ENCODE measurements at places on chromosomes 12 and 14.
A peak's percentile ranks its signal among the peaks of the same experiment; 100 is the strongest.

- no peak for DNase-seq
Measured at GRCh38 chr12:27012239-27012981, 1.8 kb downstream of the TM7SF3 start.

- no peak for DNase-seq
Measured at GRCh38 chr12:127343940-127344339, 923.0 kb upstream of the TMEM132C start.

DNA sequence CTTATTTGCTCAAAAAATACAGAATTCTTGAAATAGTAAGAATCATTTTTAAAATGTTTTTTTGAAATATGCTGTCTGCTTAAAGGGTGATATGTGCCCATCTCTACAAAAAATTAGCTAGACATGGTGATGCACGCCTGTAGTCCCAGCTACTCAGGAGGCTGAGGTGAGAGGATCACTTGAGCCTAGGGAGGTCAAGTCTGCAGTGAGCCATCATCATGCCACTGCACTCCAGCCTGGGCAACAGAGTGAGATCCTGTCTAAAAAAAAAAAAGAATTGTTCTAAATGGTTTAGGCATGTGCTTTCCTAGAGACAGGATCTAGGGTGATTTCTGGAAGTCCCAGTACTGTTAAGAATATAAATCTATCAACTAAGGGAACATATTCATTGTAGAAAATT, 75.6 kb upstream of the HECTD1 start:
- peak; percentile 33 for DNase-seq

DNA sequence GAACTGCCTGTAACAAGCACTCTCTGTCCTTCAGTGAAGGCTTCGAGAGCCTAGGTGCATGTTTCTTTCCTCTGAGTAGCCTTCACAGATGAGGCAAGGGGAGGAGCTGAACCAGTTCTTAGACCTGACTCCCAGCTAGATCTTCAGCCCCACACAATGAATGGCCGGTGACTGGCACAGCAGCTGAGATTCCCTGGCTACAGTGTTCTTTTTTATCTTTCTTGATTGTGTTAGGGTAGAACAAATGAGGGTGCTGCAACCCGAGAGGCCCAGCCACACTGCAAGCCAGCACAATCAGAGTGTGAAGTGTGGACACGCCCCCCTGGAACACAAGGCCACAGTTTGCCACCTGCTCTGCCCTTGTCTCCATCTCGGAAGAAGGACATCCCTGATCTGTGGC, 19.1 kb upstream of the COL2A1 start:
- DNase-seq: no peak

- no peak for DNase-seq
Measured at GRCh38 chr12:2844786-2845185, 10.0 kb upstream of the NRIP2 start.

DNA sequence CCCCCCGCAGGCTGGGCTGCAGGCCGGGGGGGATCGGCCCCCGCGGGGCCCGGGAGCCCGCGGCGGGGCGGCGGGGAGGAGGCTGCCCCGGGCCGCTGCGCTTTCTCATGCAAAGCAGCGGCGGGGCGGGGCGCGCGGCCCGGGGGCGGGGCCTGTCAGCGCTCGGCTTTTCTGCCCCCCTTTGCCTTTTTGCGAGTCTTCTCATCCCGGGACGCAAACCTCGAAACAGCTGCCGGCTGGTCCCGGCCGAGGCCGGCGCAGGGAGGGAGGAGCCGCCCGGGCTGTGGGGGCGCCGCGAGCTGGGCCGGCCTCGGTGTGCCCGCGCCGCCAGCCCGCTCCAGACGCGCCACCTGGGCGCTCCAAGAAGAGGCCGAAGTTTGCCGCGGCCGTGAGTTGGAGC, at the start of gene FZD10:
TSS of gene FZD10 (plus strand) at position 198 of the 400 bp plus-strand sequence. CDS start 479 bp downstream, outside the sequence.
- no peak for DNase-seq

GRCh38 chr14:93153121-93153520, 31.6 kb downstream of the MOAP1 start:
- no peak for DNase-seq

GRCh38 chr12:45244561-45245343, 28.9 kb downstream of the ANO6 start:
- DNase-seq: peak; percentile 75

DNA sequence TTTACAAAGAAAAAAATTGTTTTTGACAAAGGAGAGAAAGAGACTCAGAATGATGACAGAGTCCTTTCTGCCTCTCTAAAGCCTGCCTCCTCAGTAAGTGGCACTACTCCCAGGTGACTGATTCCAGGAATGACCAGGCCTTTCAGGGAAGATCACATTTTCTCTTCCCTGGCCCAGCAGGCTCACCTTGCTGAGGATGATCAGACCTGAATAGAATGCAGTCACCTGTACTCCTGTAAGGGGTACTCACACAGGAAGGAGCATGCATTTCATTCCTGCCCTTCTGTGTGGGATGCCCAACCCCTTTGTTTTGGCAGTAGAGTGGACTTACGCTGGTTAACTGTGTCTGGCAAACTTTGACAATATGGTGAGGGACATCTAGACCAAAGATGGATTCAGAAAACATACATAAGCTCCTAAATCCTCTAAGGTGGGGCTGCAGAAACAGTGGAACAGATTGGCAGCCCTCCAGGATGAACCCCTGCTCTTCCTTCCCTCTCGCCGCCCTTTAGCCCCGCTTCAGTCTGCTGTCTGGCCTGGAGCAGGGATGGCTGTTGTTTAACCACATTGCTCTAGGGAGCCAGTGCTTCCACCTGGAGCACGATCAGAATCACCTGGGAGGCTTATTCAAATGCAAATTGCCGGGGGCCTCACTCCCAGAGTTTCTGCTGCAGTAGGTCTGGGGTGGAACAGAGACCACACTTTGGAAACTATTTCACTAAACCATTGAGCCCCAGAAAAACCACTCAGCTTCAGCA, 29.8 kb downstream of the ERG28 start:
- no peak for DNase-seq

GRCh38 chr12:49089821-49090773, 4.5 kb downstream of the DHH start:
- DNase-seq: peak; percentile 62

DNA sequence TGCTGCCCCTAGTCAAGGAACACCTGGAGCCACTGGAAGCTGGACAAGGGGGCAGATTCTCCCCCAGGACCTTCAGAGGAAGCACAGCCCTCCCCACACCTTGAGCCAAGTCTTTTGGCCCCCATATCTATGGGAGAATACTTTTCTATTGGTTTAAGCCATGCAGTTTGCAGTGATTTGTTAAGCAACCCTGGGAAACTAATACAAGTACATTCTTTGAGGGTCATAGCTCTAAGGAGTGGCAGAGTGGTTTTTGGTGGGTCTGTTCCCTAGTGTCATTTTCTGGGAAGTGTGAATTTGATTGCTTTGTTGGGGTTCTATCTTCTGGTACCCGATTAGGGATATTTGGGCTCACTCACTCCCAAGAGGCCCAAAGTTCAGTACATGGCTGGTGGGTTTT, 50.8 kb upstream of the PTCSC3 start:
- DNase-seq: no peak

DNA sequence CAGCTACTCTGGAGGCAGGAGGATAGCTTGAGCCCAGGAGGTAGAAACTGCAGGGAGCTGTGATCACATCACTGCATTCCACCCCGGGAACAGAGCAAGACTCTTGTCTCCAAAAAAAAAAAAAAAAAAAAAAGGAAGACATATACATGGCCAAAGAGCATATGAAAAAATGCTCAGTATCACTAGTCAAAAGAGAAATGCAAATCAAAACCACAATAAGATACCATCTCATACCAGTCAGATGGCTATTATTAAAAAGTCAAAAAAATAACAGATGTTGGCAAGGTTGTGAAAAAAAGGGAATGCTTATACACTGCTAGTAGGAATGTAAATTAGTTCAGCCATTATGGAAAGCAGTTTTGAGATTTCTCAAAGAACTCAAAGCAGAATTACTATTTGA, 174.8 kb upstream of the ATF7IP start:
- DNase-seq: no peak

- no peak for DNase-seq
Measured at GRCh38 chr12:120175062-120175461, 19.5 kb downstream of the GCN1 start.

DNA sequence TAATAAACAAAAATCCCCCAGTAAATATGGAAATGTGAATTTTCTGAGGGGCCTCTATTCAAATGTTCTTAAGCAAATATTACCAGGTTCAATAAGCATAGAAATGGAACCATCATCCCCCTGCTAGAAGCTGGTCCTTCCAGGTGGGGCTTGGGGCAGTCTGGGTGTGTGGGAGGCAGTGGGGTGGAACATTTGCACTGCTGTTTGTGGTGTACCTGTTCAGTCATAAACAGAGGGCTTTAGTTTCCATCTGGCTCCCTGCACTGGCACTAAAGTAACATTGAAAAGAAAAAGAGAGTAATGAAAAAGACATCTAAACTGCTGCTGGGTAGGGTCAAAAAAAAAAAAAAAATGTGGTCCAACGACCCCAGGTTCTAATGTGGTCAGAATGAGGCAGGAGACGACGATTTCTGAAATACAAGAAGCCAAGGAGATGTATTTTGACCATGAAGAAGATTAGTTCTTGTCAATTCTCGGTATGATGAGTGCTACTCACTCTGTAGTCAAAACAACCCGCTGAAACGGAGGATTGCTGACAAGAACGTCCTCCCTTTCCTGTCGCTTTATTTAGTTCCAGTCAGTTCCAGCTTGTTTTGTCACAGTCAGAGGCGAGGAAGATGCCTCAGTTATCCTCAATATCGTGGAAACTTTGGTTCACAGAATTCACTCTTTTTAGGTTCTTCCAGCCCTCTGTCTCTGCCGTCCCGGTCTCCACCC, 44.2 kb upstream of the MANSC4 start:
- no peak for DNase-seq

DNA sequence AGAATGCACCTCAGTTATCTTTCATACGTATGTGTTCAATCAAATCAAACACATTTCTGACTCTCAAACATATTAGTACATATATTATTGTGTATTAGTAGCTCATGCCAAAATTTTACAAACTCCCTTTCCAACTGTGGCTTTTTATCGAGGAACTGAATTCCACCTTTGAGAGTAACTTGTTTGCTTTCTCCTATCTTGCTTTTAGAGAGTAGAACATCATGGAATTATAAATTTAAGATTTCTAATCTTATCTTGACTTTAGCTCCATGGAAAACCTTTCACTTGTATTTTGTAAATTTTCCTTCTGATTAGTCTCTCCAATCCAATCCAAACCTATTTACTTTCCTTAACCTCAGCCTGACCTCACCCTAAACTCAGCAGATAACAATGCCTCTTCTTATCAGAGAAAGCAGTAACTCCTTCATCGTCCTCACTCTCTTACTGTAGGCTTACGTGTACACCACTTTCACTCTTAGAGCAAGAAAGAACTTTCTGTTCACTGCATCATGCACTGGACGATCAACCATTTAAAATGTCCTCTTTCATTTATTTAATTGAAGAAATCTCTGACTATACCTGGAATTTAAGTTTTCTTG, 164.5 kb downstream of the TMTC3 start:
- DNase-seq: no peak

DNA sequence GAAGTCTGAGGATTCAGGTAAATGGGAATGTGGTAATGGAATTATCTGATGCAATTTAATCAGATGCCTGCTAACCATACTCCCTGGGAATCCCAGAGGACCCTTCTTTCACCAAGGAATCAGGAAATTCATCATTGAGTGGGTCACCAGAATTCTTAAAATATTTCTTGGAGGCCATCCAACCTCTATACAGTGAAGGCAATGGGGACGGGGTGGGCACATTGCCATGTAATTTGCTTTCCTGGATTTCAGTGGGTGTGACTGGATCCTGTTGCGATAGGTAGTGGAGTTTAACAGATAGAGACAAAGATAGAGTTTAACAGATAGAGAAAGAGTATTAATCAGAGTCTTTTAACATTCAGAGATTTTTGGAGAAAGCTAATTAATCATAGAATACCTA, 394.4 kb downstream of the DAD1 start:
- no peak for DNase-seq

DNA sequence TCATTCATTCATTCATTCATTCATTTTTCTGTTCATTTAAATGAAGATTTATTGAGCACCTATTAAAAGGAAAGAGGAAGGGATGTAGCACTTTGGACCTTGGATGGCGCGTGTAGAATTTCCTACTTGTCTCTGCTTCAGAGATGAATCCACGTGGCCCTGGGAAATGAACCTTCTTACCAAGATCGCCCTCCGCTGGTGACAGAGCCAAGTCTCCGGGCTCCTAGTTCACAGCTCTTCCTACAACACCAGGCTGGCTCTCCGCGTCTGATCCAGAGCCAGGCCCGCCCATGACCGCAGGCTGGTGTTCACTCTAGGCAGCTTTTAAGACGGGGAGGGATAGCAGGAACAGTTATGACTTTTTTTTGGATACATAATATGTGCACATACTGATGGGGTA, 70.9 kb upstream of the PIWIL1 start:
- no peak for DNase-seq

GRCh38 chr14:54529811-54530210, 20.1 kb downstream of the CGRRF1 start:
- DNase-seq: no peak

DNA sequence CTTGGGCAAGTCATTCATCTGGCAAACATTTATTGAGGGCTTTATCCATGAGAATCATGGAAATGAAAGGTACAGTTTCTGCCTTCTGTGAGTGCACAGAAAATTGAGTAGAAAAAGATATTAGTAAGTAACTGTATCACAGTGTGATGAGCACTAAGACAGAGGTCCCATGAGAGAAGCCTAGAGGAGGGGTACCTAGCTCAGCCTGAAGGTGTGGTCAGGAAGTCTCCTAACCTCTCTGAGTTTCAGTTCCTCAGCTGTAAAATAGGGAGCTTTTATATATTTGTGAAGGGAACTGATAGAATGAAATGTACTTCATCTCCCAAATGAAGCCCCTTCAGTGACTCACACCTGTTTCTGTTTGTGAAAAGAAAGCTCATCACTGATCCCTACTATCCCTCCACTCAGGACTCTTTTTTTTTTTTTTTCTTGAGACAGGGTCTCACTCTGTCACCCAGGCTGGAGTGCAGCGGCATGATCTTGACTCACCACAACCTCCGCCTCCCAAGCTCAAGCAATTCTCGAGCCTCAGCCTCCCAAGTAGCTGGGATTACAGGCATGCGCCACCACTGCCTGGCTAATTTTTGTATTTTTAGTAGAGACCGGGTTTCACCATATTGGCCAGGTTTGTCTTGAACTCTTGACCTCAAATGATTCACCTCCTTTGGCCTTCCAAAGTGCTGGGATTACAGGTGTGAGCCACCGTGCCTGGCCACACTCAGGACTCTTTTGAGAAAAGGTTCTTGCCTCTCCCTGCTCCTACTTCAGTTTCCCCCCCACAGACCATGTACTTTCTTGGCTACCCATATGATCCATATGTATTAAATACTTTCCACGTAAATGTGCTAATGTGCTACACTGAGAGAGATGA, 93.7 kb upstream of the FUT8 start:
- DNase-seq: no peak

GRCh38 chr12:85820101-85820500, 16.1 kb downstream of the RASSF9 start:
- no peak for DNase-seq

- DNase-seq: peak; percentile 58
Measured at GRCh38 chr14:32259368-32260013, 56.4 kb upstream of the RNU6-8 start.

- no peak for DNase-seq
Measured at GRCh38 chr14:23030936-23031335, 3.8 kb downstream of the PSMB5 start.

All from suppressor macrophage (primary cell).